ENCODE measurements at places on chromosomes 2 and 18.

- DNase-seq = no peak
These were observed 393.0 kb upstream of the SALL3 start for GRCh38 chr18:78586586-78586985.

DNA sequence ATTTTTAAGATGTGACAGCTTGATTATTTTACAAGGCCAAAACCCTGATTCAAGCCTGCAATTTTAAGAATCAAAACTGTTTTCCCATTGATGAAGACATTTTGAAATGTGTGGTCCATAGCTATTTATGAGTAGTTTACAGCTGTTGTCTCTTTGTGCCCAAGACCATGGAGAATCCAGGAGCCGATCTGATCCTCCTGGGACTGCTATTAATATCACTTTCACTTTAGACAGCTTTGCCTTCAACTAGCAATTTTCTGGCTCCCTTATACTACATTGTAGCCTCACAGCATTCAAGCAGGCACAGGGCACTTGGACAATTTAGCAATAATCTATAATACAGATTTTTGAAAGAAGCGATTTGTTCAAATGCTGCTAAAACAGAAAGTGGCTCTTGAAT is 172.9 kb downstream of the SLC8A1 start:
- no peak for DNase-seq

- no peak for DNase-seq
These were observed 251.8 kb downstream of the AGAP1 start for GRCh38 chr2:235745597-235745996.

GRCh38 chr2:151729415-151729811 is 4.9 kb downstream of the NEB start:
- DNase-seq = no peak

DNA sequence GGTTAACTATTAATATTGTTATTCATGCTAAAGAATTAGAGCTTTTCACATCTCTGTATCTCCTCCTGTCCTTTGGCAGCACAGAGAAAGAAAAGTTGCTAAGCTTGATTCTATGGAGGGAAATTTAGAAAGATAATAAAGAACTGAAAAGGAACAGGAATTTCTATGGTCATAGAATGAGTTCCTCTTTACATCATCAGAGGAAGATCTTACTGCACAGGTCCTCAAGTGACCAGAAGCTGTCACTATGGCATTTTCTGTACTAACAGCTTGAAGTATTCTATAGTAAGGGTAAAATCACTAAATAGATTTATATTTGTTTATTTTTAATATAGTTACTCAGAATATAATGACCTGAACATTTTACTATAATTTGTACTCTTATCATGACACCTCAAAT is 6.0 kb upstream of the PRKD3 start:
- no peak for DNase-seq

DNA sequence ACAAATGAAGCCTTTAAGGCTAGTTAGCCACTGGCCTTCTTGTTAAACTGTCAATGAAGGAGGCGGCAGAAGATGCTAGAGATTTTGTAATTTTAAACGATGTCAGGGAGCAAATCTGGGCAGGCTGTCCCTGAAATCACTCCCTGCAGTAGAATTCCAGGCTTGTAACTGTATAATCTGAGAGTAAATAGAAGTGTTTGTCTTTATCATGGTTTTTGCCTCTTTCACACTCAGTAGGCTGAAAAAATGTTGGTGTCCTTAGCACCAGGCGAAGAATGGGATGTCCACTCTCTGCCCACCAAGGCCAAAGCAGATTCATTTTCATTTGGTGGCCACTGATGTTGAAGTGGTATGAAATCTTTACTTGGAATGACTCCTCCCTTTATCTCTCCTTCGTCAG is 136.9 kb upstream of the THSD7B start:
- DNase-seq = no peak

GRCh38 chr2:183579686-183580085 is 455.4 kb downstream of the NUP35 start:
- no peak for DNase-seq

- no peak for DNase-seq
These were observed 291.9 kb upstream of the CDH7 start for GRCh38 chr18:65458871-65459270.

DNA sequence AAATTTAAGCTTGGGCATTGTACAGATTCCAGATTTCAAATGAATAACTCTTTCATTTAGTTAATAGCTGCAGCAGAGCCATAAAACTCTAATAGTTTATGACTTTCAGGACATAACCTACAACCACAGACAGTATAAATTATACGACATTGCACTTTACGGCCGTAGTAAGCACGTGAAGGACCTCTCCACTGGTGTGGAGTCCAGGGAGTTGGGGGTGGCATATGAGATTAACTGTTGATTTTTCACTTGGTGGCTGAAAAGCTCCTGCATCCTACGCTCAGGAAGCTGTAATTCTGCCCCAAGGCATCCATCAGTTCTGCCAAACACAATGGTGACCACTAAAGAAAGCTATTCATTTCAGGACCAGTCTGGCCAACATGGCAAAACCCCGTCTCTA is 376.2 kb downstream of the SOX11 start:
- DNase-seq = no peak

Measured in adrenal gland (tissue), 19 donors.